Stimulated activated CD8-positive, alpha-beta memory T cell treated with anti-CD3 and anti-CD28 coated beads, Interleukin-4, amount 100 ng/mL, for 4 hours (primary cell): ENCODE measurements at places on chromosomes 2 and 18.

GRCh38 chr18:79680100-79680879, 687 bp downstream of the CTDP1 start:
- DNase-seq, result no peak

DNA sequence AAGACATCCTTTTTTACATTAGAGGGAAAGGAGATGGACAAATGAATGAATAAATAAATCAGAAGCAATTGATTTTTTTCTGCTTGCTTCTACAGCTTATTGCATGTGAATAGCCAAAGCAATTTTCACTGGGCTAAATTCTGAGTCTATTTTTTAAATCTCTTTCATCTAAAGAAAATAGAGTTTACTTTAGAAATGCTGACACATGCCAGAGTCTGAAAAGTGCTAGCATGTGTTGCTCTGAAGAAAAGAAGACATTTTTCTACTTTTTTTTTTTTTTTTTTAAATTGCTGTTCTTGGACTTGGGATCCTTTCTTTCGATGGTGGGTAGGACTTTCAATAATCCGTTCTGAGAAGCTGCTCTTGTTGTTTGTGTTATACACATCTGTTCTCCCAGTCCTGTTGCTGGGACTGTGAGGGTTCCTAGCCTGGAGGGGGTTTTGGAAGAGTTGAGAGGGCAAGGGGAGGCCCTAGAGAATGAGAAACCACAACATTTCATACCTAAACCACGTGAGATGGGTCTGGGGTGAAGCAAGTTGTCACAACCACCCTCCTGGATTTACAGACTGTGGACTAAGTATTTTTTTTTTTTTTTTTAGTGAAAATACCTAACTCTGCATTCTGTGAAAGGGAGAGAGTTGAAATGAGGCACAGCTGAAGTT, 193.5 kb downstream of the PRKCE start:
- no peak for DNase-seq

- no peak for DNase-seq
Observed at GRCh38 chr2:102518170-102518569, 45.1 kb downstream of the SLC9A4 start.

- no peak for DNase-seq
Observed at GRCh38 chr2:2165135-2165534, 165.9 kb downstream of the MYT1L start.

DNA sequence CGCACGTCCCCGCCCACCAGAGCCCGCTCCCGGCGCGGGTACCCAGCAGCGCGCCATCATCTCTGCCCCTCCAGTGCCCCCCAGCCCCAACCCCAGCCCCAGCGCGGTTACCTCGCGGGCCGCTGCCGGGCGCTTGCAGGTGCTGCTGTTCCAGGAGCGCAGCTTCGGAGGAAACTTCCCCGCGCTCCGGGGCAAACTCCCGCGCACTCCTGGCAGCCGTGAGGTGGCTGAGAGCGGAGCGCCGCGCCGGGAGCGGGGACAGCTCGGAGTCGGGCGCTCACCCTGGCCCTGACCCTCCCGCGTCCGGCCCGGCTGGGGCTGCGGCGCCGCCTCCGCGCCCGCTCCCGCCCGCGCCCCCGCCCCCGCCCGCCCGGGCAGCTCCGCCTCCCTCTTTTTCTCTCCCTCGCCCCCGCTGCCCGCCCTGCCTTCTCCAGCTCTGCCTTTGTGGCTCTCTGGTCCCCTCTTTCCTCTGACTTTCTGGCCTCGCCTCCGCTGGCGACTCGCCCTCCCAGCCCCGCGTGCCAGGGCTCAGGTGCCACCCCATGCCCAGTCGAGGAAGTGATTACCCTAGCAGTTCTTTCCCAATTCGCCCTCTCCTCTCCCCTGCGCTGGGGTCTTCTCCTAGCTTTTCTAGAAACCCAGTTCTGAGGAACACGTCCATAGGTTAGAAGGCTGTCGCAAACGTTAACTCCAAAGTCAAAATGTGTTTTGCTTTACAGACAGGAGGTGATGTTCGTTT, at the start of gene CHST9:
Gene CHST9, minus strand, starts transcription at position 284 of the 739 bp plus-strand sequence. CDS start 42,499 bp downstream, outside the sequence.
- DNase-seq, result no peak

DNA sequence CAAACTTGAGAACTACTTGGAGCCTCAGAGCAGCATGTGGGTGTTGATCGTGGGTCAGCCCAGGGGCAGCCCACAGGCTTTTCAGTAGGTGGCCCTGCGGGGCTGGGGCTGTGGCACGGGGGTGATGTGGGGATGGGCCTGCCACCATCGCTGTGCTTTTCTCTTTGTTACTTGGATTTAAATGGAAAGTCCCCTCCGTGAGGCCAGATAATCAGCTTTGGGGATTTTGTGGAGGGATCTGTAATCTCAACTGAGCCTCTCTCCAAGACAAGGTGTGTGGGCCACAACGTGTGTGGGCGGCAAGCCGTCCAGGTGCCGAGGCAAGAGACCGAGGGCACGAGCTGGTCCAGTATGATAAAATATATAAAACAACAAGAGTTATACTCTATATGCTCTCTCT, 16.7 kb downstream of the COLEC11 start:
- no peak for DNase-seq

DNA sequence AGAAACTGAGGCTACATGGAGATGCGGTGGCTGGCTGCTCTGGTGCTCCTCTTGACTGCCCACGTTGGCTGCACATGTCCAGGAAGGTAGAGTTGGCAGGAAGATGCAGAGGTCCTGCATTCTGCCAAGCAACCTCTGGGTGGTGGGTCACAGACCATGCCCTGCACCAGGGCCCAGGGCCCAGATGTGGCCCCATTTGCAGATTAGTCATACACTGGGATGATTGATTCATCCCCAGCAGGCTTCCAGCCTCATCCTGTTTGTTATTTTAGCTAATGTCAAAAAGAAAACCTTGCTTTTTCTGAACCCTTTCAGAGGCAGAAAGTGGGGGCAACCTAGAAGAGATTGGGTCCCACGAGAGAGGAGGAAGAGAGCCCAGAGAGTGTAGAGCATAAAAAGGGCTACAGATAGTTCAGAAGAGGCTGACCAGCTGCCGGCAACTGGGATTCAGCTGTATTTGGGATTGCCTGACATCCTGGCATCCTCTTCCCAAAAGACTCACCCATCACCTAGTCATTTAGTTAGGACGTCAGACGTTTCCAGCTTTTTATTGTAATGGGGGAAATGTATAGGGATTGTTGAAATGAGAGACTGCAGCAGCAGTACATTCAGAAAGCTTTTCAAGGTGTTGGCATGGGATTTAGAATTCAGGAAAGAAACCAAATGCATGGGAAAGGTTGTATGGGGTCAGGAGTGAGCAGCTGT, 101.9 kb downstream of the CTIF start:
- DNase-seq, result no peak

DNA sequence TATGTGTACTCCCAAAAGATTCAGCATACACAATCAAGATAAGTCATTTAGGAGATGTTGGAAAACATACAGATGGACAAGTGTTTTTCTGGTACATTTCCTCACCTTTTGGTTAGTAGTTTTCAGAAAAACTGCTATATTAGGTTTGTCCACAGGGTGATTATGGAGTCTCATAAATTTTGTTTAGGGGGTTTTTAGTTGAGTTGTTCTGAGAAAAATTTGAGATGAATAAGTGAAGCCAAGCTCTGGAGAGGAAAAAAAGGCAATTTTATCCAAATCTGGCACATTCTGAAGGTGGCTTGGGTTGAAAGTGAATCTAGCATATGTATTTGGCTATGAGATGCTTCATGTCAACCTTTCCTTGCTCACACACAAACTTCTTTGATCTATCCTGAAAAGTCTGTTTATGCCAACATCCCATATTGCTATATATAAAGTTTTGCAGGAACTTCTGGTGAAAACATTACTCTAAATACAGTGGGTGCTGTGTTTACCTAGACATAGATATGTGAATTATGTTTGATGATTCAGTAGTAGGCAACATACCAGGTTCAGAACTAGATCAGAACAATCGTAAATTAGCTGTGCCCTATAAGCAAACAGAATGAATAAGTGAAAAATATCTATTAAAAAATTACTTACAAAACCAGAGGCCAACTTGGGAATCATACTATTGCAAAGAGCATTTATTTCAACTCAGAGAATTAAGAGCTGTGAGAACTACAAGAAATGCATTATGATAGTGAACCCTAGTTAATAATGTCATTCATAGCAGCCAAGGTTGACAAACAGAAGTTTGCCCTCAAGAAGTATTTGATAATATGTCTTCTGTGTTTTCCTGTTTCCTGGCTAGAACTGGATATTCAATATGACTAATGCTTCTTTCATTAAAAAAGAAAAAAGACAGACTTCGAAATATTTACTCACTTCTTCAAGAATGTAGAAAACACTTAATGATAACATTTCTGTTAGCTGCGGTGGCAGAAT, 552.0 kb downstream of the IRS1 start:
- DNase-seq, result no peak

GRCh38 chr2:65710356-65710755, 278.0 kb upstream of the SPRED2 start:
- DNase-seq, result no peak

- peak; percentile 27 for DNase-seq
Observed at GRCh38 chr2:241689306-241689705, 2.7 kb upstream of the DTYMK start.

DNA sequence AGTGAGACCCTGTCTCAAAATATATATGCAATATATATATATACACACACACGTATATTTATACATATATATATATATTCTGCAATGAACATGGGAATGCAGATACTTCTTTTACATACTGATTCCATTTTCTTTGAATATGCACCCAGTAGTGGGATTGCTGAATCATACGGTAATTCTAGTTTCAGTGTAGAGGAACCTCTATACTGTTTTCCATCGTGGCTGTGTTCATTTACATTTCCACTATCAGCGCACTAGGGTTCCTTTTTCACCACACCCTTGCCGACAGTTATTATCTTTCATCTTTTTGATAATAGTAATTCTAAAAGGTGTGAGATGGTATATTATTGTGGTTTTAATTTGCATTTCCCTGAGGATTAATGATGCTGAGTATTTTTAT, 52.3 kb upstream of the SLC39A10 start:
- no peak for DNase-seq

DNA sequence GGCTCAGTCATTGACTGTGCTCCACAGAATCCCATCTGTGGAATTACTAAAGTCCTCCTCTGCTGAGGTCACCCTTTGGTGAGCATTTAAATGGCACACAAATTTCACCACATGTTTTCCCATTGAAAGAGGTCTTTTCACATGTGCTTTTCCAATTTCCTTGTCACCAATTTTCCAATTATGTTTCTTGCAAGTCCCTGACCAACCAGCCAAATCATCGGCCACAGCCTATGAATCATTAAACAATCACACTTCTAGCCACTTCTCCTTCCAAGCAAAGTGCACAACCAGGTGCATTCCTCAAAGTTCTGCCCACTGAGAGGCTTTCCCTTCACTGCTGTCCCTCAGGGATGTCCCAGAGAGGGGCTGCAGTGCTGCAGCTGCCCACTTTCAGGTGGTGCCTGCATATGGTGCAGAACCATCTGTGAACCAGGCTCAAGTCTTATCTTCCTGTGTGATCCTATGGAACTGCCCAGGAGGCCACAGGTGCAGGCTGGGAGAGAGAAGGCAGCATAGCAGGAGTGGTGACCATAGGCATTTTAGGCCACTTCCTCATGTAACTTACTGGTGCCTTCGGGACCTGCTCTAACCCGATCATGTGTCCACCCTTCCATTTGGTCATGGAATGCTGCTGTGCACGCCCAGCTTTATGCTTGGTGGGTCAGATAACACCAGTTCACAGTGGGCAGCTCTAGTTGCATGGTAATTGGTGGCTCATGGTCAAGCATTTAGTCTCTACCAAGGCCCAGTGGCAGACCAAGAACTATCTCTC, 153.0 kb downstream of the SEPTIN10 start:
- DNase-seq, result no peak

DNA sequence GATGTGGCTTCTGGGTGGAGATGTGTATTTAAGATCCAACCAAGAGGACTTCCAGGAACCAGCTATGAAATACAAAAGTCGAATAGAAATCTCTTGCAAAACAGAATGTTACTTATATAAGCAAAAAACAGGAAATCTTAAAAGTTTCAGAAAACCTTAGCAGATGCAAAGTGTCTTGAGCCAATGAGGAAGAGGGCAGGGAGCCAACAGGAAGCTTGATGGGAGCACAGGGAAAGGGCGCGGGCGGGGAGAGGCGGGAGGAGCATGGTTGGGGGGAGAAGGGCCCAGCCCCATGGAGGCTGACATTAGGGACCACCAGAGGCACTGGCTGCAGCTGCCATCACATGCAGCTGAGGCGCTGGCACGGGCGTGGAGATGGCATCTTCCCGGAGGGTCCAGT, 203.3 kb downstream of the SNTG2 start:
- DNase-seq, result no peak

- DNase-seq, result no peak
Observed at GRCh38 chr2:27320958-27321543, 1.8 kb downstream of the MPV17 start.

DNA sequence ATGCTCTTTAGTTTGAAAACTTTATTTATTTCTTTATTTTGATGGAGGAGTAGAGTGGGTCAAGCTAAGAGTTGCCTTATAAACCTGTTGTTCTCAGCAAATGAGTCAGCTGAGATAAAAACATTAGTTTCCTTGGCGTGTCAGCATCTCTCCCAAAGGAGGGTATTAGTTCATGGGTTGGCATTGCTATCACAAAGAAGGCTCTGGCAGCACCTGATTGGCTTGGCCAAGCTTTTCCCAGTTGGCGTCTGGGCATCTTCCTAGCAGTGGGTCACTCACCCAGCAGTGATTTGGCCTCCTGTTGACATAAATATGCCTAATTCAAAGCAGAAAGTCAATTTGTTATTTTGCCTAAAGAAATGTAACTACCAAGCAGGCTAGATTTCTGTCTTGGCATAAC, 200.7 kb upstream of the TNP1 start:
- DNase-seq, result no peak

GRCh38 chr18:44955825-44956224, 275.1 kb downstream of the SETBP1 start:
- no peak for DNase-seq

- no peak for DNase-seq
Observed at GRCh38 chr2:144519934-144520731, at the start of gene ZEB2. ZEB2 (minus strand) TSS chr2:144520119; CDS start chr2:144517350, 2,769 bp downstream.

DNA sequence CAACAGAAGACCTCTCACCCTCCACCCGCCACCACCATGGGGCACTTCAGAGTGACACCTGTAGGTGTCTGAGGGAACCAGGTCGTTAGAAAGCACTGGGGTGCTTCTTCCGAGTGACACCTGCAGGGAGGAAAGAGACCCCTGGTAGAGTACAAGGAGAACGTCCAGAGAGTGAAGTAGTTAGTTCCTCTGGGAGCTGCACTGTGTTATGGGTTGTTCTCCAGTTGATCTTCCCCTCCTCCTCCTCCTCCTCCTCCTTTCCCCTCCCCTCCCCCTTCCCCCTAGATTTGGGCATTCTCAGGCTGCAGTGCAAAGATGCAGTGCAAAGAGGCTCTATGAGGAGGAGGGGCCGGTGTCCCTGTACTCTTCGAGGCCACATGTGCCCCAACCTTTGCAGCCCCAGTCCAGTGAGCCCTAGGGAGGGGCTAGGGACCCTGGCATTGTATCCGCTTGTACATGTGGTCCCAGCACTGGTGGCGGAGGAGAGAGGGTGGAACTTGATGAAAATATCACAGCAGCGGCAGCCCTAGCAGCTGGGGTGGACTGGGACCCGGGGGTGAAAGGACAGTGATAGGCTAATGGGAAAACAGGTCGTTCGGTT, 850 bp downstream of the DNAJB2 start:
- DNase-seq, result no peak

GRCh38 chr18:23145621-23146020, 10.3 kb downstream of the CABLES1 start:
- DNase-seq, result no peak
